Colonic mucosa (tissue), 4 donors: ENCODE measurements at places on chromosomes 12 and 14. TPM values are rescaled to one million over a fixed set of nuclear protein-coding genes. Genes with fewer than 3 reads are reported as not detected.

DNA sequence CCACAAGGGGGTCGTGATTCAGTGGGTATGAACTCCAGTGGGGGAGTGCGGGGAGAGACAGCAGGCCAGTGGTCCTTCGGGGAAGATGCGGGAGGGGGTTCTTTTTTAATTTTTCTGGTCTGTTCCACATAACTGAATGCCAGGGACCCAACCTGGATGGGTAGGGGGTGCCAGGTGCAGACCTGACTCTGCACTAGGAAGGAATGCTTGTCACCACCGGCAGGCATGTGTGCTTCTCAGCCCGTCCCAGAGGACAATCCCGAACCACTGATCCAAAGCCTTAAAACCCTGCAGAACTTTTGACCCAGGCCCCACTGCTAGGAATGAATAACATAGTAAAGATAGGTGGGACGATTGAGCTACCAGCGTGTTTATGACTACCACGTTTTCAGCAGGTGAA lies 72.0 kb downstream of the DIO3 start:
- no peak for DNase-seq
- H3K27me3 ChIP-seq: no peaks in the 10 kb centered on the region
- peaks cover 6% of the 10 kb centered on the region for H3K4me1 ChIP-seq
- no peak overlapping the region for H3K27ac ChIP-seq
- no peaks in the 10 kb centered on the region for H3K36me3 ChIP-seq
- no peak overlapping the region for H3K4me3 ChIP-seq

DNA sequence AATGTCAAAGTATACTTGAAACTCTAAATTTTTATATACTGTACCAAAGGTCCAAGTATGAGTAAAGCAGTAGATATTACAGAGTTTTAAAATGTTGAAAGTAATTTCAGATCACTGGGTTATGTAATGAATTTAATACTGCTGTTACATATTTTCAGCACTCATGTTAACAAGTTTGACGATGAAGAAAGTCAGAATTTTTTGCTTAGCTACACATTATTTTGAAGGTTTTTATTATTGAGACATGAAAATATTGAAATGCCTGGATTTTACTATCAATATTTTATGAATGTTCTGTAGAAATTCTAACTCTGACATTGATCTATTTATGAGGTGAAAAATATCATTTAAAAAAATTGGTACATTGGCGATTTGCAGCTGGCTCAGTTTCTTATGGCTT lies 1030.3 kb downstream of the FSCB start:
- no peak for DNase-seq
- H3K36me3 ChIP-seq: no peaks in the 10 kb centered on the region
- no peak overlapping the region for H3K4me3 ChIP-seq

- no peaks in the 10 kb centered on the region for H3K4me1 ChIP-seq
- H3K27me3 ChIP-seq: no peaks in the 10 kb centered on the region
- no peak overlapping the region for H3K27ac ChIP-seq
- no peak overlapping the region for H3K4me3 ChIP-seq
- DNase-seq: no peak
- peaks cover 3% of the 10 kb centered on the region for H3K36me3 ChIP-seq
These were observed 6.4 kb downstream of the JKAMP start for GRCh38 chr14:59490756-59491155.

The FOXA1 gene
- total RNA-seq: 87.7 TPM

DNA sequence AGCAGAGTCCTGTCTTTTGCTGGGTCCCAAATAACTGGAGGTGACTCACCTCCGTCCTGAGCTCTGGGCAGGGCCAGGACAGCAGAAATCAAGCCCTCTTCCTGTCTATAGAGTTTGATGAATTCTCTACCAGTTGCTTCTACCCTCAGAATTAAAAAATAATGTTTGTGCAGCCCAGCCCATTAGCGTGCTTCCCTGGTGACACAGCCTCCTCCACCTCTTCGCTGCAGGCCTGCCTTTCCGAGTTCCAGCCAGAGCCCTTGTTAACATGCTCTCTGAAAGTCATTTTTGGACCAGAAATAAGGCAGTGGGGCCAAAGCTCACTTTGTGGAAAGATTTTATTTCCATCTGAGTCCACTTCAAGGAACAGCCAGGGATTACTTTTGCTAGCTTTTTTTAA lies 94.0 kb downstream of the TBX5 start:
- no peaks in the 10 kb centered on the region for H3K4me1 ChIP-seq
- H3K36me3 ChIP-seq: no peaks in the 10 kb centered on the region
- H3K27me3 ChIP-seq: no peaks in the 10 kb centered on the region
- no peak overlapping the region for H3K4me3 ChIP-seq

The LTB4R2 gene
- 7.8 TPM for total RNA-seq

DNA sequence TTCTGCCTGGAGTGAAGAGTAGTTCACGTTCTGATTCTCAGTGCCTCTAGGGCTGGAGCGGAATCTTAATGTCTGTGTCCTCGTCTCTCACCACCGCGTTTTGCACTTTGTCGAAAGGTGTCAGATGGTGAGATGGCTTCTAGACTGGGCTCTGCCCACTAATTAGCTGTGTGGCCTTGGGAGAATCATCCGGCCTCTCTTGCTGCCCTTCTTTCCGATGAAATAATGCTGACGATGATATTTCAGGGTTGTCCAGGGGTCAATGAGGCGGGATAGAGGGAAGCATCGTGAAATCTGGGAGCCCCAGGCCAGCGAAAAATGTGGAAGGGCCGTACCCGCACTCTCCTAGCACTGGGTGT lies 811 bp upstream of the GALNT16 start:
- H3K4me3 ChIP-seq: no peak overlapping the region
- H3K27ac ChIP-seq: no peak overlapping the region
- H3K4me1 ChIP-seq: peaks cover 5% of the 10 kb centered on the region

- no peaks in the 10 kb centered on the region for H3K36me3 ChIP-seq
- H3K4me1 ChIP-seq: peaks cover 9% of the 10 kb centered on the region
- DNase-seq: peak; percentile 79
- peak overlapping the region; percentile 68 for H3K4me3 ChIP-seq
- peak overlapping the region; percentile 74 for H3K27ac ChIP-seq
These were observed 768 bp downstream of the CEP170B start for GRCh38 chr14:104865631-104866441.

DNA sequence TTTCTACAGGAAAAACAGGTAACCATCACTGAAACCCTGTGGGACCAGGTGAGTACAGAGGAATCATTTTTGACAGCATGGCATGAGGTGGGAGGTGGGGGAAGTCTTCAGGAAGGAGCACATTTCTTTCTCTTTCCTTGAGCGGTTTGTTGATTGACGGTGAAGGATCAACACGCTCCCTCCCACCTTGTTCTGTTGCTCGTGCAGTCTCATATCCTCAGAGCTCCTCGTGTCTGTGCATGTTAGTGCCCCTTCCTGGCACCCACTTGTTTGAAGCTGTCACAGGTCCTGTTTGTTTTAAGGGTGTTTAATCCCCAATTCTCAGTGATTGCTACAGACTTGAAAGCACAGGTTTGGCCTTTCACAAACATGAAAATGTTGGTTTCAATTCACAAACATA lies 4.4 kb downstream of the C12orf54 start:
- no peaks in the 10 kb centered on the region for H3K27me3 ChIP-seq
- no peaks in the 10 kb centered on the region for H3K4me1 ChIP-seq
- no peak overlapping the region for H3K27ac ChIP-seq
- H3K4me3 ChIP-seq: no peak overlapping the region
- no peaks in the 10 kb centered on the region for H3K36me3 ChIP-seq

The TIGAR gene
- total RNA-seq: 17.7 TPM

DNA sequence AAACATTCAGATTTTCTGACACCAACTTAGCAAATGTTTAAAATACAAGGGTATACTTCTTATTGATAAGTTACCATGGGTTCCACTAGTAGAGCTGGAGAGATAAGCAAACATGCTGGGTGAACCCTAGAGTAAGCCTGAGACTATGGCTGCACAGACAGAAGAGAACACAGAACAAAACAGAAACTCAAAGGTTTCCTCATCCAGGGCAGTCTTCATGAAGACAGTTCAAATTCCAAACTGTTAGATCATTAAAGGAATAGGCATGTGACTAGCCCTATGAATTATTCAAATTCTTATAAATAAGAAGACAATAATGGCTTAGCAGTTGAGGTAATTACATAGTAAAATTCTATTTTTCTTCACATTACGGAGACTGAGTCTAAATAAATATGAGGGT lies 28.1 kb downstream of the BTBD7 start:
- H3K36me3 ChIP-seq: no peaks in the 10 kb centered on the region
- DNase-seq: no peak
- no peaks in the 10 kb centered on the region for H3K27me3 ChIP-seq

The POU6F1 gene
- 4.9 TPM for total RNA-seq
